ENCODE measurements at places on chromosomes 5 and 9.

DNA sequence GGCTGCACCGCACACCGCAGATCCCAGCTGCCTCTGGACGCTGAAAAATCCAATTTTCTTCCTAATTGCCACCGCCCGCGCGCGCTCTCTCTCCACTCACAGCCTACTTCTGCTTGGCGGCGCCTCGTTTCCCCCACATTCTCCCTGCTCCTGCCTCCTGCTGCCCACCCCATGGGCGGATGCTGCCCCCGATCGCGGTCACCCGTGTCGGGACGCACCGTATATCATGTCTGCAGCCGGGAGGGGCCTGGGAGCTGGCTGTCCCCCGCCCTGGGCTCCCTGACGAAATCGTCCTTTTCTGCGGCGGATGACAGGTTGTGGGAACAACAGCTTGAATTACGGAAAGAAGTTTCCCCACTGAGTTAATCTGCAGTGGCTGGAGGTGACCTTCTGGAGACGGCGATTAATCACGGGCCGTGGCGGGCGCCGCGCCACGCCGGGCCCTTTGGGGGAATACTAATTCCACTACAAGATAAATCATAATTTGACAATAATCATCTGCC lies 36.3 kb upstream of the PSD2 start:
- no peak for DNase-seq

- no peak for DNase-seq
Measured at GRCh38 chr9:133139246-133140173, 18.5 kb upstream of the RALGDS start.

- no peak for DNase-seq
Measured at GRCh38 chr5:65186646-65187227, 295.0 kb downstream of the ADAMTS6 start.

DNA sequence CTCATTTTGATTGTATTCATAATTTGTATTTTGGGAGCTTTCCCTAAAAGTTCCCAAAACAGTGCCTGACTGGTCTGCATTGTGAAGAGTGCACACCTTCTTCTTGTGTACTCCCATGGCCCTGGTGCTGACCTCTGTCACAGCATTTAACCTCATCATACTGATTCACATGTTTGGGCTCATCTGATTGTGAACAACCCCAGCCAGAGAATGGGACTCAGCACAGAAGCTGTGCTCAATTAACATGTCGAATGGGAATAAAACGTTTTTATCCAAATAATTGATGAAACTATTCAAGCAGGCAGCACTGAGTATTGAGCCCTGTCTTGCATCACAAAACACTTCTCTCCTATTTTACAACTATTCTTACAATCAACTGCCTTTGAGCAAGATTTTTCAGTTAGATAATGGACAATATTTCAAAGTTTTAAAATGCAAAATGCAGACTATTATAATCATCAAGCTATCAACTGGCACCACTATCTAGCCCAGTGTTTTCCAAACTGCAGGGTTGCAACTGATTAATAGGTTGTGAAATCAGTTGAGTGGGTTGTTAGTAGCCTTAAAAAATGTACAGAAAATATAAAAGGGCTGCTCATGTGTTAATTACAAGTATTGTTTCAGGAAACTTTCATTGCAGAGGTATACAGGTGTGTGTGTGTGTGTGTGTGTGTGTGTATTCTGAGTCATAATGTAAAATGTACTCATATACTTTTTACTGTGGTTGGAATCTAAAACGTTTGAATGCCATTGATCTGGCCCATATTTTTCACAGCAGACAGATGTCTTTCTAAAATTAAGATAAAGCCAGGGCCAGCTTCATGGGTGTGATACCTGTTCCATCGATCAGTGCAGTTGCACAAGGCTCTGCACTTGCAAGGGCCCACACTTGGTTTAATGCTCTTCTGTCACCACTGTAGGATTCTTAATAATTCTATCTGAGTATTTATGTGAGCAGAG lies 190.5 kb downstream of the PIK3R1 start:
- no peak for DNase-seq

- no peak for DNase-seq
Measured at GRCh38 chr5:135137146-135137915, 103.3 kb upstream of the PITX1 start.

GRCh38 chr9:982394-983230 lies 6.2 kb downstream of the DMRT3 start:
- no peak for DNase-seq

GRCh38 chr5:42887097-42887496 lies 75.4 kb upstream of the SELENOP start:
- no peak for DNase-seq

GRCh38 chr5:157345067-157345466 lies 79.1 kb downstream of the CYFIP2 start:
- DNase-seq: no peak

- DNase-seq: peak; percentile 23
Measured at GRCh38 chr5:34957857-34958690, 28.7 kb downstream of the DNAJC21 start.

GRCh38 chr5:80957031-80957761 lies 3.0 kb upstream of the RASGRF2 start:
- DNase-seq: no peak

GRCh38 chr5:79712741-79713140 lies 23.1 kb downstream of the CMYA5 start:
- no peak for DNase-seq

DNA sequence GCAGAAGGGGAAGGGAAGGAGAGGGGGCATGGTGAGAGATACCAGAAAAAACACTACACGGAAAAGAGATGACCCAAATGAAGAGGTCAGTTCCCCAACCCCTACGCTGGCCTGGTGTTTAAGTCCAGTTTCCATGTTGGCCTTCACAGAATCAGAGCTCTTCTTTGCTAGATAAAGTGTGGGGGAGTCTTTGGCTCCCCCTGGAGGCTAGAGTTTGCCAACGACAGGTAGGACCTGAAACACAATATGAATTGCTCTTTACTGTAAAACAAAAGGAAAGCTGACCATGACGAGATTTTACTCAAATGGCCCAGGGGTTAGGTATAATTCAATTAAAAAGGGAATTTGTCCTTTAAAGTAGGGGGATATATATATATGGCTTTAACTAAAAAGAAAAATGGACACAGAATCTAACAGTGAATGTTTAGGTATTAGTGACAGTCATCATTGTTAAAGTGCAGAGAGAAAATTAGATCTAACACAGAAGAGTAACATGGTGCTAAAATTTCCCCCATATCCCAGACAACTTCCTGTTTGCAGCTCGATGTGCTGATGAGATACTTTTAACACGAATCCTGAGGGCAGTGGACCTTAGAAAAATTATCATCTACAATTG lies 92.0 kb downstream of the SV2C start:
- DNase-seq: peak; percentile 58

Measured in fibroblast of skin of scalp (primary cell).